ENCODE measurements at places on chromosomes 6 and 20.
A peak's percentile ranks its signal among the peaks of the same experiment; 100 is the strongest.

DNA sequence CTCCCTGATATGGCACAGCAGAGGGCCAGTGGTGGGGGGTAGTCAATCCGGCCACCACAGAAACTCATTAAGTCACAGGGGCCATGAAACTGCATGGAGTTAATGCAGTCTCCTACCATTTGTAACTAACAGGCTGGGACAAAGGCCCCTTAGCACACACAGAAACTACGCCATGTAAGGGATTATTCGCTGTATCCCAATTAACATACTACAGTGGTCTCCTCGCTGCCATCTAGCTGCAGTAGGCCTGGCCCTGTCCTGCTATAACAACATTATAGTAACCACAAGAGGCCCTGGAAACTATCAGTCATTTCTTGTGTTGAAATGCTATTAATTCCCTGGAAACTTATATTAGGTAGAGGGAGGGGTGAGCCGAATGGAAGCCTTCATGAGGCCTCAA, 72.3 kb upstream of the CCN2 start:
- no peak for DNase-seq
- no peaks in the 10 kb centered on the region for H3K27me3 ChIP-seq
- H3K27ac ChIP-seq: no peak overlapping the region

- no peak overlapping the region for H3K4me3 ChIP-seq
- no peak overlapping the region for H3K27ac ChIP-seq
- no peaks in the 10 kb centered on the region for H3K36me3 ChIP-seq
- DNase-seq: no peak
- H3K27me3 ChIP-seq: no peaks in the 10 kb centered on the region
Measured at GRCh38 chr6:150245148-150245935, 102.5 kb downstream of the PPP1R14C start.

GRCh38 chr6:140537834-140538705, 1163.6 kb upstream of the CITED2 start:
- no peaks in the 10 kb centered on the region for H3K27me3 ChIP-seq
- DNase-seq: peak; percentile 36
- no peaks in the 10 kb centered on the region for H3K36me3 ChIP-seq
- no peak overlapping the region for H3K4me3 ChIP-seq
- peak overlapping the region; percentile 75 for H3K27ac ChIP-seq

DNA sequence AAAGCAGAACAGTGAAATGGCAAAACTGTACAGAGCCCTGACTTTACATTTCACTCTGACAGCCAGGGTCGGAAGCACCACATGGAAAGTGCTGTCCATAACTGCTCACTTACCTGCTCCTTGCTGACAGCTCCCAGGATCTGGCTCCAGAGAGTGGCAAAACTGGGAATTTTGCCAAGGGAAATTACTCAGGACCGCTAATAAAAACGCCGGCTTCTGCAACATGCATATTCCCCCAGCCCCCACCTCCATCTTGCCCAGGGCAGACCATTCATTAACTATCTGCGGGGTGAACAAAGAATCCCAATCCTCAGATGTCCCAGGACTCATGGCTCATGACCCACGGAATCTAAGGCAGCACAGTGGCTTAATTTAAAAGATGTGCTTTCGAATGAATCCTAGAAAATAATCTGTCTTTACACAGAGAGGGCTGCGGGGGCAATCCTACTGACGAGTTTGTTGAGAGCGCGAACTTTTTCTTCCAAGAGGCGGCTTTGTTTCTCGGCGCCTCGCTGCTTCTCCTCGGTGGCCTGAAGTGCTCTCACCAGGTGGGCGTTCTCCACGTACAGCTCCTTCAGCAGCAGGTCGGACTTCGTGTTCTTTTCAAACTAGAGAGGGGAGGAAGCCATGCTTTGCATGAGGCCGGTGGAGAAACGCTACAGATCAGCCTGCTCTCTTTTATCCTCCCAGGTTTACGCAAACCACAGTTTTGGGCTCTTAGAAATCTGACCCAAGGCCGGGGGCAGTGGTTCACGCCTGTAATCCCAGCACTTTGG, 45.8 kb downstream of the GINS1 start:
- H3K4me3 ChIP-seq: no peak overlapping the region
- no peaks in the 10 kb centered on the region for H3K36me3 ChIP-seq
- H3K27ac ChIP-seq: no peak overlapping the region
- H3K4me1 ChIP-seq: no peaks in the 10 kb centered on the region
- no peak for DNase-seq
- no peaks in the 10 kb centered on the region for H3K27me3 ChIP-seq

DNA sequence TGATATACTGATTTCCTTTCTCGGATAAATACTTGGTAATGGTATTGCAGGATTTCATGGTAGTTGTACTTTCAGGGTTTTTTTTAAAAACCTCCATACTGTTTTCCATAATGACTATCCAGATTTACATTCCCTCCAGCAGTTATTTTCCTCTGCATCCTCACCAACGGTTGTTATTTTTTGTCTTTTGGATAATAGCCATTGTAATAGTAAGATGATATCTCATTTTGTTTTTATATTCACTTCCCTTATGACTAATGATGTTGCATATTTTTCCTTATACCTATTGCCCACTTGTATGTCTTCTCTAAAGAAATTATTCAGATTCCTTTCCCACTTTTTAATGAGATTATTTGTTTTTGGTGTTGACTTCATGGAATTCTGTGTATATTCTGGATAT, 231.0 kb downstream of the MEI4 start:
- H3K4me3 ChIP-seq: no peak overlapping the region
- no peak for DNase-seq
- no peaks in the 10 kb centered on the region for H3K36me3 ChIP-seq
- H3K27me3 ChIP-seq: no peaks in the 10 kb centered on the region
- H3K27ac ChIP-seq: no peak overlapping the region
- no peaks in the 10 kb centered on the region for H3K4me1 ChIP-seq

GRCh38 chr6:82145926-82146452, 101.6 kb downstream of the IBTK start:
- DNase-seq: no peak
- H3K36me3 ChIP-seq: no peaks in the 10 kb centered on the region
- H3K4me3 ChIP-seq: no peak overlapping the region

- no peaks in the 10 kb centered on the region for H3K36me3 ChIP-seq
- H3K27me3 ChIP-seq: no peaks in the 10 kb centered on the region
- H3K27ac ChIP-seq: no peak overlapping the region
- no peak for DNase-seq
Measured at GRCh38 chr6:87945181-87945580, 102.5 kb upstream of the SPACA1 start.

- peak overlapping the region; percentile 58 for H3K27ac ChIP-seq
- H3K27me3 ChIP-seq: no peaks in the 10 kb centered on the region
- H3K4me3 ChIP-seq: no peak overlapping the region
- DNase-seq: peak; percentile 49
Measured at GRCh38 chr6:138088326-138088762, 18.9 kb downstream of the PERP start.

- DNase-seq: no peak
- no peaks in the 10 kb centered on the region for H3K27me3 ChIP-seq
- no peaks in the 10 kb centered on the region for H3K36me3 ChIP-seq
- H3K4me1 ChIP-seq: no peaks in the 10 kb centered on the region
- no peak overlapping the region for H3K4me3 ChIP-seq
Measured at GRCh38 chr20:52410182-52410647, 218.6 kb upstream of the ZFP64 start.

- DNase-seq: no peak
- H3K27ac ChIP-seq: no peak overlapping the region
- no peaks in the 10 kb centered on the region for H3K4me1 ChIP-seq
Measured at GRCh38 chr6:124955108-124955856, 7.0 kb upstream of the RNF217 start.

- H3K4me3 ChIP-seq: no peak overlapping the region
- H3K27ac ChIP-seq: no peak overlapping the region
- H3K27me3 ChIP-seq: no peaks in the 10 kb centered on the region
- H3K4me1 ChIP-seq: peaks cover 16% of the 10 kb centered on the region
- H3K36me3 ChIP-seq: no peaks in the 10 kb centered on the region
Measured at GRCh38 chr6:41964201-41964887, 22.7 kb upstream of the CCND3 start.

All from Caco-2 (cell line).